NCI-H446 (cell line): ENCODE measurements at places on chromosomes 12 and 14.

DNA sequence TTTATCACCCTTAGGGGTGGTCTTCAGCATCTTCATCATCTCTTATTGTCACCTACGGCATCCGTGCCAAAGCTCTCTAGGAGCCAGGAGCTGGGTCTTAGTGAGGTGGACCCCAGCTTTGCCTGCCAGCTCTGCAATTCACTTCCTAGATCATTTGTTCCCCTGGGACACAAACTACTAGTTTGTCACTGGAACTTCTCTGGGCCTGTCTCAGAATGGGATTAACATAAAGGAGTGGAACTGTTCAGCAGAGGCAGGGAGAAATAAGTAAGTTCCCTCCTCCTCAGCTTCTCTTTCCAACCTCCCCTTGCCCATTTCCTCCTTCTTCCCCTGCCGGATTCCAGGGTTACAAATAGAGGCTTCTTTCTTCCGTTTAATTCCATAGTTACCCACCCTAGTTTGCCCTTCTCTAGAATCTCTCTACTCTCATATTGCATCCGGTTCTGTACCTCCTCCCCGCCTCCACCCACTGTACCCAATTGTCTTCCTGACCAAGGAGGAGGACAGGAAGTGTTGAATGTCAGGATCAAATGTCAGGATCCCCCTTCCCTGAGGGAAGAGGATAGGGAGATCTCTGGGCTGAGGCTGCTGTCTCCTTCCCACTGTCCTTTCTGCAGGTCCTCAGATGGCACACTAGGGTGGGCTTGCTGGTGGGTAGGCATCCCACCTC lies 25.0 kb downstream of the LARP4 start:
- no peak for DNase-seq

- no peak for DNase-seq
Measured at GRCh38 chr14:76975051-76975450, 53.5 kb downstream of the IRF2BPL start.

DNA sequence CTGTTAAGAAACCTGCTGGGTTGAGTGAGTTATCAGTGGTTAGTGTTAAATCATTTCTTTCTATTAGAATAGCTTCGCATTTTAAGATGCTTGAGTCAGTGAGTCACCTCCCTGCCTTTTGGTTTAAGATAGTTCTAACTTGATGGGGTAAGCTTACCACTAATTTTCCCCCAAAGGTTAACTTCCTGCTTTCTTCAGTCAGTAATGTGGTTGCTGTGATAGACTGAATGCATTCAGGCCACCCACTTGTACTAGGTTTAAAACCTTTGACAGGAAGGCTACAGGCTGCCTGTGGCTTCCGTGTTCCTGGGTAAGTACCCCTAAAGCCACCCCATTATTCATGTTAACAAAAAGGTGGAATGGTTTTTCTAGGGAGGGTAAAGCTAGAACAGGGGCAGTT lies 25.3 kb downstream of the CLEC2A start:
- no peak for DNase-seq

DNA sequence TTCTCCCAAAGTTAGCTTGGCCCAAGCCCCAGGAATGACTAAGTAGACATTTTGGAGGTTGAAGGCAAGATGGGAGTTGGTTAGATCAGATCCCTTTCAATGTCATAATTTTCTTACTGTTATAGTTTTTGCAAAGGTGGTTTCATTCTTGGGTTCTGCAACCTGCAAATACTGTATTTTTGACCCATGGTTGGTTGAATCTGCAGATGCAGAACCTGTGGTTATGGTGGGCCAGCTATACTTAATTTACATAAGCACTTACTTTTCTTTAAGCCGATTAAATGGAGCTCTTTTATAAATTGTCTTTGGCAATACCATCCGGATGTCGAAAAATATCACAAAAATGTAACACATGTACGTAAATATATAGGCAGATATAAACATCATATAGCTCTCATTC lies 25.6 kb downstream of the LEMD3 start:
- no peak for DNase-seq

DNA sequence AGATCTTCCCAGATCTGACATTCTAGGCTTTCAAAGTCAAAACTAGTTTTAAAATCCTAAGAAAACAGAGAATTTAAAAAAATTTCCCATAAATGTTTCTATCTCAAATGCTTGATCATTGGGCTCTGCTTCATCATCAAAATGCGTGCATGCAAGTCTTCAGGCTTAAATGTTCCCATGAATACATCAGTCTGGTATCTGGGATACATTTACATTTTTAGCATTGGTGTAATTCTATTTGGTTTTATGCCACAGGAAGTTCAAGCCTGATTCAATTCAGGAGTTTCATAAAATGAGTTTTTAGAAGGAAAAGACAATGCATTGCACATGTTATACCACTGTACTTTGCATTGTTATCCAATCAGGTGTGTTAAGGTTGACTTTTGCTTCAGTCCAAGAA lies 336.4 kb downstream of the PCNX1 start:
- no peak for DNase-seq

- no peak for DNase-seq
Measured at GRCh38 chr12:2208837-2209635, 156.2 kb downstream of the CACNA1C start.

- no peak for DNase-seq
Measured at GRCh38 chr12:54522243-54522642, 24.7 kb downstream of the NCKAP1L start.

DNA sequence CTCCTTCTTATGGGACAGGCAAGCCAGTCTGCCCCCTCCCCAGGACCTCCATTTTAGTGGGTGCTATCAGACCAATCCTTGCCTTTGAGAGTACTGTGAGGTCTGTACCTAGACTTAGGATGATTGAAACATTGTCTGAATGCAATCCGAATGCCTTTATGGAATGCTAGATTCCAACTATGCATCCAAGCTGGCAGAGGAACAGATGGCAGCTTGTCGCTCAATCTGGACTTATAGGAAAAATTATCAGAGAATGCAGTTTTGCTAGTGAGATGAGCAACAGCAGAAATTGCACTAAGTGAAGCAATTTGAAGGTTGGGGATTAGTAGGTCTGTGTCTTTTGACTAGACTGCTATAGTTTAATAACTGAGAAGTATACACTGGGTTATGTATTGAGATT lies 109.1 kb downstream of the DYRK2 start:
- DNase-seq, result no peak

DNA sequence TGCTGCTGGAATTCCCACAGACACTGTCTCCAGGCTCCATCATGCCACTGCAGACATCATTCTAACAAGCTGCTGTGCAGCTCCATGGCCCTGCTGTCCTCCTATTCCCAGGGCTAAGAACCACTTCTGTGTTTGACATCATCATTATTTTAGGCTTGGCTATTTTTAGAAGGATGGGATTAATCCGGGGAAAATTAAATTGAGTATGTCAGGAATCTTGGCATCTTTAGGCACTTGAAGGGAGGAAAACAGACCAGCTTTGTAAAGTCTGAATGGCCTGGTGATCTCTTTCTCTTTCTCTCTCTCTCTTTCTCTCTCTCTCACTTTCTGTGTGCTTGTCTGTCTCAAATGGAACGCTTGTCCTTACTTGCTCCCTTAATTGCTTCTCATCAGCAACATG lies 568.3 kb upstream of the FLRT2 start:
- DNase-seq, result no peak

GRCh38 chr14:68477461-68478085 lies 315.3 kb downstream of the ZFP36L1 start:
- no peak for DNase-seq

DNA sequence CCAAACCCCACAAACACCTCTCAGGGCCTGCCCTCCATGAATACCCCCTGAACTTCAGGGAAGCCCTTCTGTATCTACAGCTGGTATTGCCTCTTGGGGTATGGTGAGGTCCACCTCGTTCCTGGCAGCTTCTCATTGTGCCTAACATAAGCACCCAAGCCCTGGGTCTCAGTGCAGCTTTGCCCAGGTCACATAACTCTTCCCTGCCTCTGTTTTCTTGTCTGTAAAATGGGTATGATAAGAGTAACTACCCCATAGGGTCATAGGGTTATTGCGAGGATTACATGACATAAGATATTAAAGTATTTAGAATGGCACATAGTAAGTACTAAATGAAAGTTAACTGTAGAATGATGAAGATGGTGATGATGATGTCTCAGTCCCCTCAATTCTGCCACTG lies 190.0 kb upstream of the PWP1 start:
- no peak for DNase-seq

GRCh38 chr12:63394349-63394748 lies 243.3 kb upstream of the AVPR1A start:
- no peak for DNase-seq

GRCh38 chr14:96683562-96684289 lies 113.5 kb upstream of the VRK1 start:
- no peak for DNase-seq

- DNase-seq, result no peak
Measured at GRCh38 chr12:44078273-44078672, 242.4 kb downstream of the TMEM117 start.

DNA sequence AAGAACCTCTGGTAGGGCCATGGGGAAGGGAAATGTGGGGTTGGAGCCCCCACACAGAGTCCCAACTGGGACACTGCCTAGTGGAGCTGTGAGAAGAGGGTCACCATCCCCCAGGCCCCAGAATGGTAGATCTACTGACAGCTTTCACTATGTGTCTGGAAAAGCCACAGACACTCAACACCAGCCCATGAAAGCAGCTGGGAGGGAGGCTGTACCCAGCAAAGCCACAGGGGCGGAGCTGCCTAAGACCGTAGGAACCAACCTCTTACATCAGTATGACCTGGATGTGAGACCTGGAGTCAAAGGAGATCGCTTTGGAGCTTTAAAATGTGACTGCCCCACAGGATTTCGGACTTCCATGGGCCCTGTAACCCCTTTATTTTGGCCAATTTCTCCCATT lies 97.8 kb downstream of the HMGA2 start:
- DNase-seq, result no peak

DNA sequence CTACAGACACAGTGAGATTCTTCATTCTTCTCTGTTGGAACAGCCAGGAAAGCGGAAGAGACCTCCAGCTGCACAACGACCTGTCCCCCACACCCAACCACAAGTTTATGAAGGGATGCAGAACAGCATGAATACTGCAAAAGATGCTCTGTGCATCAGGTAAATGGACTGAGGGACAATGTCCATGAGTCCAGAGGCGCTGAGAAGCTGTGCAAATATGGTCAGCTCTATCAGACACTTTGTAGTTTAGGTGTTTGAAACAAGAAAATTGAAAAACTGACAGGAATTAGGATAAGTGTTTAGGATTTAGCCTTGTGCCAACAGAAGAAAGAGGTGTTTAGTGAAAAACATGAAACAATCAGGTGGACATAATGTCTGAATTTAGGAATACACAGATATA lies 33.1 kb upstream of the PZP start:
- DNase-seq, result no peak

DNA sequence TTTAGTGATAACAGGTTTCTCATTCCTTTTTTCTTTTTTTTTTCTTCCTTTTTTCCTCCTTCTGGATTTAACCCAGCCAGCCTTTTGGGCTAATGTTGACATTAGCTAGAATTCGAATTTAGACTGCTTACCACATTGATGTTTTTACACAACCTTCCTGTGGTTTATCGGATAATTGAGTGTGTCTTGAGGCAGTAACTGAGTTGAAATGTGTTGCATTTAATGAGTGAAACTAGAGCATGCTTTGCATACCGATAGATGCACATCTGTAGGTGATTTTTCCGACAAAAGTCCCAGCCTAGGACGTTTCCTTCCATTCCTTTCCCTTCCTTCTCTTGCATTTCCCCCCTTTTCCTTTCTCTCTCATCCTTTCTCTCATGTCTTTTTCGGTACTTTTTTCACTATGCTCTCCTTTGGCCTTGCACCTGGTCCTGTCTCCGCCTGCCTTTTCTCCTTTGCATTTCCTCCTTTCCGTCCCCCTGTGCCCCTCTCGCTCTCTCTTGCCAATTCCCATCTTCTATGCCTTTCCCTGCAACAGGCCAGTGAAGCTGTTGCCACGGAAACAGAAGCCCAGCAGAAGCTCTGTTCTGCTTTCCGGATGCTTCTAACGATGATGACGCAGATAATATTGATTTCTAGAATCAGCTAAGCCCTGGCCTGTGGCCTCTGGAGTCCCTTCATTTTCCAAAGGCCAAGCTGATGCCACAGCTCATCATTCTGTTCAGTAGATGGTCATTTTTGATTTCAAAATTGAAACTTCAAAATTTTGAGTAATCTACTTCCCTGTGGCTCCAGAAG lies 76.1 kb downstream of the SLC25A47 start:
- DNase-seq, result no peak

GRCh38 chr14:25111061-25111601 lies 61.2 kb upstream of the STXBP6 start:
- no peak for DNase-seq

DNA sequence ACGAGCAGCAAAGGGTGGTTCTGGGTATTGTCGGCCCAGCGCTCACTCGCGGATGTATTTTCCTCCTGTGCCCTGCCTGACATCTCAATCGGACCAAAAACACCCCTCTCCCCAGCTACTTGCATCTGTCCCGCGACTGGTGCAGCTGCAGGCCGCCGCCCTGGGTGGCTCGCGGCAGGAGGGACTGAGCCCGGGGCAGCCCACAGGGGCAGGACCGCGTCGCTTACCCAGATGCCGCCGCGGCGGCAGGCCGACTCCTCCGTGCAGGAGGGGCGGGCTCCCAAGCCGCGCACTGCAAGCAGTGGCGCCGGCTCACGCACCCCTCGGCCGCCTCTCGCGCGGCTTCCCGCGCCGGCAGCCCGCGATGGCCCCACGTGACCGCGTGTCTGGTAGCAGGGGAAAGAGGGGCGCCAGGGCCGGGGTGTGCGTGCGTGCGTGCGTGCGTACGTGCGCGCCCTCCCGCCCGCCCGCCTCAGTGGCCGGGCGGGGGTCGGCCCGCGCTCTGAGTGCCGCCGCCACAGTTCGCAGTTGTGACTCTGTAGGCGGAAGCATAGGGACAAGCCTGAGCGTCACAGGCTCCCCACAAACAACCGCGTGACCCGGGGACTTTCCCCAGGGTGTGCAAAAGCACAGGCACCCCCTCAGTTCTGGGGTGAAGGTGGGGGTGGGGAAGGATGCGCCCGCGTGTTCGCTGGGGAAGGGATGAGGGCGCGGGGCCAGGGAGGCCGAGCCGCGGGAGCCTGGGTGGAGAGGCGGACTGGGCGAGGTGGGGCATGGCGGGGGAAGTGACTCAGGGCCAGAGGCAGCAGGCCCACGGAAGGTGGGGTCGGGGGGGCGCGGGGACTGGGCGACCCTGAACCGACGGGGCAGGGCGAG lies at the start of gene ZBTB25:
Gene ZBTB25, minus strand, starts transcription at position 405 of the 876 bp plus-strand sequence. CDS start 13,305 bp downstream, outside the sequence.
- DNase-seq, result peak; percentile 96

DNA sequence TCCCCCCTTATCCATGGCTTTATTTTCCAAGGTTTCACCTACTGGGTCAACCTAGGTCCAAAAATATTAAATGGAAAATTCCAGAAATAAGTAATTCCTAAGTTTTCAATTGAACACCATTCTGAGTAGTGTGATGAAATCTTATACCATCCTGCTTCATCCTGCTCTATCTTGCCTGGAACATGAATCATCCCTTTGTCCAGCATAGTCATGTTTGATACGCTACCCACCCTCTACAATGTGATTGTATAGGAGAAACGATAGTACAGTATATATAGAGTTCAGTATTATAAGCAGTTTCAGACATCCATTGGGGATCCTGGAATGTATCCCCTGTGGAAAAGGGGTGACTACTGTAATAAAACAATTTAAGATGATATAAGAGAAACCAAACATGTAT lies 62.2 kb downstream of the IFNG start:
- DNase-seq, result no peak
